Right renal pelvis (tissue), 4 donors: ENCODE measurements at places on chromosomes 1 and 21.

- DNase-seq = no peak
Measured at GRCh38 chr1:185238447-185238846, 78.6 kb downstream of the IVNS1ABP start.

DNA sequence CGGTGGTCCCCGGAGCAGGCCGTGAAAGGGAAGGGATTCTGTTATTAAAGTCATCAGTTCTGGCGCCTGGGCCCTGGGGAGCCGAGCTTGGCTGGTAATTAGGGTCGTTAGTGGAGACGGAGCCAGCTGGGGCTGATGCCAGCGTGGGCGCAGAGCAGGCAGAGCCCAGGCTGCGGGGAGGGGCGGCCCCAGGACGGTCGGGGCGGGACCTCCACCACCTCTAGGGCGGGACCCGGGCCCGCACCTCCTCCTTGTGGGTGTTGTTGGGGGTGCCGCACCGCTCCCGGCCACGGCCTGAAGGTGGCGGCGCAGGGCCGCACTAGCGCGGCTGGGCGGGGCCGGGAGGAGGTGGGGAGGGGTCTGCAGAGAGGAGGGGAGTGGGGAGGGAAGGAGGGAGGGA, 470.6 kb downstream of the PTPRU start:
- DNase-seq = no peak

GRCh38 chr1:29651246-29651645, 414.9 kb downstream of the PTPRU start:
- no peak for DNase-seq

- DNase-seq = no peak
Measured at GRCh38 chr1:214403431-214403830, 122.5 kb downstream of the SMYD2 start.

- no peak for DNase-seq
Measured at GRCh38 chr1:40034869-40035268, 5.7 kb upstream of the CAP1 start.

DNA sequence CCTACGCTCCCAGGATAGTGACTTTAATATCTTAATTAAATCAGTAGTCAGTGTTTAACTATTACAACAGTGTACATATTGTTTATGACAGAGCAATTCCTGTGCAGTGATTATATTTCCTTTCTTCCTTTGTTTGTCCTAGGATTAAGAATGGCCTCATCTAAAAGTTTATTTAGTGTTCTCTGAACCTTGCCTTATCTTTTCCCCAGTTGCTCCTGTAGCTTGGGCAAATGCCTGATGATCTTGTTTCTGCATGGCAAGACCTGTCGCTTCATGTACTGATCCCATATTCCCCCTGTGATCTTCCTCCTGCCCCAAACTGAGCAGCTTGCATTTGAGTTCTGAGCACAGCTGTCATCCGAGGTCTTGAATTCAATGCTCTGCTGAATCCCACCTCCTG, 69.1 kb upstream of the STUM start:
- no peak for DNase-seq

GRCh38 chr21:45353200-45353599, 51.8 kb upstream of the COL18A1 start:
- no peak for DNase-seq

- DNase-seq = no peak
Measured at GRCh38 chr1:163866564-163866963, 544.8 kb downstream of the NUF2 start.

- DNase-seq = no peak
Measured at GRCh38 chr21:38277501-38278131, 20.8 kb downstream of the KCNJ15 start.

DNA sequence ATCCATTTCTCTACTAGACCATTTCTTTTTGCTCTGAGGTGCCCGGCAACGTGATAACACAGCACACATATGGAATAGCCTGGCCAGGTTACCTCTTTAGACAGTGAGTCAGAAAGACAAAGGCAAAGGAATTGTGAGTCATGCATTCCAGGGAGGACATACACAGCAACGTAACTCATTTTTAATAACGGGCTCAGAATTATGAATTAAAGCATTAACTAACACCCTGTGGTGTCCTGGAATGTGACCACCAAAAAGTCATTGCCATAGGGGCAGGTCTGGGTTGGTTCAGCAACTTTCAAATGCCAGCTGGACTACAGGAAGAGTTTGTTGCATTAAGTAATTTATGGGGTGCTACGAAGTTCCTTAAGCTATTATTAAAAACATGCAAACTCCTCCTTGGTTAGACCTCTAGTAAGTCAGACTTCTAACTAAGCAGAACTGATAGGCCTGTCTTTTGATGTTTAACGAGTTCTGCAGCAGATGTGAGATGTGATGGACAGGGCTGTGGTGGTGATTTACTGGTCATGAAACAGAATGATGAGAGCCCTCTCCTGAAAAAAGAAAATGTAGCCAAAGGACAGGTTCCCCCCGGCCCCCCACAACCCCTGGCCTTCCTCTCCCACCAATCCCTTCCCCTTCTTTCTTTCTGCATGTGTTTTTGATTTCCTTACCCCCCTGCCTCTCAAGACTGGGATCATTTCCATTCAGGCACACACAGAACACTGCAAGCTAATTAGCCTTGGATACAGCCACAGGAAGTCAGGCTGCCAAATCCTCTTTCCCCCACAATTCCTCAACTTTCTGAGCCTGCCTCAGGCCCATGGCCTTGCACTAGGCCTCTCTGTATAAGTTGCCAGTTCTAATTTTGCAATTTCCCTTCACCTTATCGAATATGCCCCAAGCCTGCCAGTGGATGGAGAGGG, 88.9 kb upstream of the HAO2 start:
- DNase-seq = no peak

GRCh38 chr1:68496680-68497357, at the start of gene DEPDC1:
DEPDC1 (minus strand) TSS chr1:68497082; CDS start chr1:68496999, 83 bp downstream.
- DNase-seq = peak; percentile 86

DNA sequence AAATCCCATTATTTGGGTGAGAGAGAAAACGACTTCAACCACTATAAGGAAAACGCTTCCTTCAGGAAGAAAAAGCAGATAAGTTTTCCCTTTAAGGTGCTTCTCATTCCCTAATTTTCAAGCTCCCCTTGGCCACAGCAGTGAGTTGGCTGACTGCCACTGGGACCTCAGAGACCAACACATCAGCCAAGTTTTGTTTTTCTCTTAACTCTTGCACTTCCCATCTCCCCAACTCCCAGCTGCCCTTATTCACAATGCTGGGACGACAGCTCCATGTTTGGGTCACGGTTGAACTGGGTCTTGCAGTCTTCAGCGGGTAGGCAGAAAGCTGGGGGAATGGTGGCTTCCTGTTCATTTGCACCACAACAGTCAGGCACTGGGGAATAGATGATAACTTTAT, 18.9 kb downstream of the SGIP1 start:
- DNase-seq = no peak

- DNase-seq = no peak
Measured at GRCh38 chr1:244075247-244075722, 24.2 kb downstream of the ZBTB18 start.

DNA sequence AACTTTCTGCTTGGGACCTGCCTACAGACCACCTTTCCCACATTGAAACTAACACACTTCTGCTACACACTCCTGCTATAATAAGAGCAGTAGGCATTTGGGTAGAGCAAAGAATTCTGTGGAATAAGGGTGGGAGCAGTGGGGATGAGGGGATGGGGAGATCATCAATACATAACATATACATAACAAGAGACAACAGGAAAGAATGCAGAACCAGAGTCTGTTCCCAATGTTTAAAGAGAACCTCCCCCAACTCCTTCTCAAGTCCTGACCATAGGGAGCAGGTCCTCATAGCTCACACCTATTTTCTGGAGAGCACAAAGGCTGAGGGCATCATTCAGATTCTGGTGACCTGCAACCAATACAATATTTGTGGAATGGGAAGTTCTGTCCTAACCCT, 121.6 kb upstream of the BARHL2 start:
- DNase-seq = no peak

DNA sequence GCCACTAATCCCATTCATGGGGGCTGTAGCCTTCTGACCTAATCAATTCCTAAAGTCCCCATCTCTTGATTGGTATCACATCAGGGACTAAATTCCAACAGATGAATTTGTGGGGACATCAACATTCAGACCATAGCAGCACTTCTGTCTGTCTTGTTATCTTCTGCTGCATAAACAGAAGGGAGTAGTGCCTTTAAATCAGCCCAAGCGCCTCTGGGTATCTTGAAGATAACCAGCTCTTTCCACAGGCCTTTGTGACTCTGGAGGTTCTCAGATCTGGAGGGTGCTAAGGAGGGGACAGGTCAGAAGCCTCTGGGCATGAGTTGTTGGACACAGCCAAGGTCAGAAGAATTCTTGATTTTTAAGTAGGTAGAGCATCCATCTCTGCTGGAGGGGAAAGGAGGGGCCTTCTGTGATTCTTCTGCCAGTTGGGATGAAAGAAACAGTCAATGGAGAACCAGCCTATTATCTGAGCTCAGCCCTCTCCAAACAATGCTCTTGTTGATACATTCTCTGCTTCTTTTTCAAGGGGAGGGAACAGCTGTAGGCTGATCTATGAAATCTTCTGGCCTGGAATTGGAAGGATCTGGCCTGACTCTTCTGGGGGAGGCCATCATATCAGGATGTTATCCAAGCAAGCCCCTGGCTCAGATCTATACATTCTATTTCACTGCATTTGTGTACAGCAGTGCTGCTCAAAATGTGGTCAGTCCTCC, 31.3 kb upstream of the LRIG2 start:
- DNase-seq = no peak
